ENCODE measurements at places on chromosomes 12 and 14. TPM values are rescaled to one million over a fixed set of nuclear protein-coding genes. Genes with fewer than 3 reads are reported as not detected.

Gene CLEC9A
- not detected for polyA plus RNA-seq

DNA sequence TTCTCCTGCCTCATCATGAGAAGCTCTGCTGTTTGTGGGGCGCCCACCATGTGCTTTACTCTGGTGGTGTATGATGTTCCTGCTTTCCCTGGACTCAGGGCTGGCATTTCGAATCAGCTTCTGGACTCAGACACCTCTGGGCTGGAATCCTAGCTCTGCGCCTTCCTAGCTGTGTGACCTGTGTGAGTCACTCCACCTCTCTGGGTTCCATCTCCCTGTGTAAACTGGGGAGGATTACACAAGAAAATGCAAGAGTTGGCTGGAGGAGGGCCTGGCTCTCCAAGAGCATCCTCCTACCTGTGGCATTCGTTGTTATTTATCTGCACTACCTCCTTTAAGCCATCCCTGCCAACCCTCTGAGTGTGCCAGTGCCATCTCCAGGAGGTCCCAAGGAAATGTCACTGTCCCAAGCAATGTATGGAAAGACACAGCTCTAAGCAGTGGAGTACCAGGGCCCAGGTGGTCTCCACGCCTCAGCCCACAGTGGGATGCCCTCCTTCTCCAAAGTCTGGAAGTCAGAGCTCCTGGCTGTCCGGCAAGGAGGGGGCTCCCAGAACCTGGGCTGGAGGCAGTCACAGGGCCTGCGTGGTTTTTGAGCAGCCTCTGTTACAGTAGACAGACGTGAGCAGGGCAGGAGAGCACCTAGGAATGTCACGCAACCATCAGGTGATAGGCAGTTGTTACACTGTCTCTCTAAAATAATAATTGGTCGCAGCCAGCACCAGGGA lies 7.3 kb upstream of the TNFAIP2 start:
- DNase-seq = no peak

- DNase-seq = no peak
Measured at GRCh38 chr12:88889326-88890110, 309.2 kb upstream of the KITLG start.

Gene JPH4
- polyA plus RNA-seq = 8.8 TPM

Gene AP1G2
- polyA plus RNA-seq = 114 TPM
